ENCODE measurements at places on chromosomes 4 and X. TPM values are rescaled to one million over a fixed set of nuclear protein-coding genes. Genes with fewer than 3 reads are reported as not detected.

- H3K27me3 ChIP-seq = no peaks in the 10 kb centered on the region
- no peak overlapping the region for H3K27ac ChIP-seq
- H3K4me1 ChIP-seq = no peaks in the 10 kb centered on the region
- H3K4me3 ChIP-seq = no peak overlapping the region
- no peaks in the 10 kb centered on the region for H3K36me3 ChIP-seq
Observed at GRCh38 chrX:122982521-122982920, 201.6 kb upstream of the GRIA3 start.

- no peak for DNase-seq
- no peaks in the 10 kb centered on the region for H3K27me3 ChIP-seq
- no peak overlapping the region for H3K27ac ChIP-seq
- H3K4me1 ChIP-seq = peaks cover 16% of the 10 kb centered on the region
- no peaks in the 10 kb centered on the region for H3K36me3 ChIP-seq
Observed at GRCh38 chr4:99968330-99968729, 18.3 kb upstream of the H2AZ1 start.

The BGN gene
- not detected for total RNA-seq

The ASMT gene
- total RNA-seq = 0.51 TPM

The SSX4B gene
- not detected for total RNA-seq

DNA sequence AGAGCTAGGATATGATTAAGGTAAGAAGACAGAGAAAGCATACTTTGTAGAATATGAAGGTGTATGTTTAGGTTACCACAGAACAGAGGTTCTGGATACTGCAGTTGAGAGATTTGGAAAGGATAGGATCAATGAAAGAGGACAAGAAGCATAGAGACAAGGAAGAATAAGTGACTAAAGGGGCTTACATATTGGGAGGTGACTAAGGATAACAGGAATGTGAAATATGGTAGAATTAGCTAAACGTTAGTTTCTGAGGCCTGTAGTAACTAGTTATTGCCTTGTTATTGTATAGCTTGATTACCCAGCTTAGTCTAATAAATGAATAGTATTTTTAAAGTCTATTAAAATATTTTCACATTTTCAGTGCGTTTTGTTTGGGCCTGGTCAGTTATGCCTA lies 38.2 kb downstream of the CENPI start:
- DNase-seq = no peak
- no peak overlapping the region for H3K27ac ChIP-seq
- H3K4me3 ChIP-seq = no peak overlapping the region
- H3K36me3 ChIP-seq = peaks cover 34% of the 10 kb centered on the region
- no peaks in the 10 kb centered on the region for H3K27me3 ChIP-seq

DNA sequence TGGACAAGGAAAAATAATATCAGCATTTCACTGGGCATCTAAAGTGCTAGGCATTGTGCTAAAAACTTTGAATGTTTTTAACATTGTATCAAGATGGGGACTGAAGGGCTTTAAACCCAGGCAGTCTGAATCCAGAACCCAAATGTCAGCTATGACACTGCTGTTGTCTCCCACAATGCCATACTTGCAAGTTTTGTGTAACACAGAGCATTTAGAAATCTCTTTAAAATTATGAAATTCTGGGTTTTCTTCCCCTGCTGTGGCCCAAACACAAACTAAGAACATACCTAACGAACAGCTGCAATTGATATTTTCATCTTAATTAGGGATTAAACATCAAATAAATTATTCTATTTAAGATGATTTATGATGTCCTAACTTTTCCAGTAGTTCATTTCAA lies 66.8 kb upstream of the LSM6 start:
- peaks cover 5% of the 10 kb centered on the region for H3K4me1 ChIP-seq
- no peak overlapping the region for H3K4me3 ChIP-seq

- H3K27me3 ChIP-seq = no peaks in the 10 kb centered on the region
- no peaks in the 10 kb centered on the region for H3K4me1 ChIP-seq
- no peaks in the 10 kb centered on the region for H3K36me3 ChIP-seq
Observed at GRCh38 chr4:174873931-174874330, 44.2 kb upstream of the ADAM29 start.

DNA sequence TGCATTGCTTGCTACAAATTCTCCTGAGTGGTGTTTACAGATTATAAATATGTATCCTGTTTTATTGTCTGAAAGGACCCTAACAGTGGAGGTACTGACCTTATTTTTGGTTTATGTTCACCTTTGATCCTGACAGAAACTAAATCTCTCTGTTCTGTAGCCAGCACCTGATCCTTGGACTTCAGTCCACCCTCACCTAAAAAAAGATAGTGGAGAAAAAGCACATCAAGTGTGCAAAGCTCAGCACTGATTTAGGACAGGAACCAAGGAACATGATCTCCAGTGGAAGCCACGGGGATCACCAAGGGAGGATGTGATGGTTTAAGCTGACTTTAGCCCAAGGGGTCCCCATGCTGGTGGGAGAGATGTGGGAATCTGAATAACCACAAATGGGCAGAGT lies 22.3 kb upstream of the C4orf54 start:
- peaks cover 26% of the 10 kb centered on the region for H3K27me3 ChIP-seq
- no peak overlapping the region for H3K27ac ChIP-seq
- no peak for DNase-seq

The MAGEC2 gene
- total RNA-seq = not detected

DNA sequence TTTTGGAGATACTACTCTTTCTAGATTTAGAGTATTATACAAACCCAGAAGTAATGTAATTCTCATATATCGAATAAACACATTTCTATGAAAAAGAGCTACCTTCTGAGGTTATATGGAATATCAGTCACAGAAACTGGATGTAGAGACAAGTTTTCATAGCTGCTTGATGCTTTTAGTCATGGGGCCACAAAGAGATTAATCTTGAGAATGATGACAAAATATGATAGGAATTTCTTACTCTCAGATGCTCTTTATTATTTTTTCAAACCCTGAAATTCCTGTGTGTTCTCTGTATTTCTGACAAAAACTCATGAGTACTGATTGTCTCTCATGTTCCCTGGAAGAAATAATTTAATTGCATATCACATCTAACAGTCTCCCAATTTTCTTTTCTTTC lies 662.5 kb downstream of the RAPGEF2 start:
- H3K4me1 ChIP-seq = no peaks in the 10 kb centered on the region
- H3K36me3 ChIP-seq = no peaks in the 10 kb centered on the region
- H3K27me3 ChIP-seq = no peaks in the 10 kb centered on the region
- no peak overlapping the region for H3K27ac ChIP-seq
- H3K4me3 ChIP-seq = no peak overlapping the region
- no peak for DNase-seq

DNA sequence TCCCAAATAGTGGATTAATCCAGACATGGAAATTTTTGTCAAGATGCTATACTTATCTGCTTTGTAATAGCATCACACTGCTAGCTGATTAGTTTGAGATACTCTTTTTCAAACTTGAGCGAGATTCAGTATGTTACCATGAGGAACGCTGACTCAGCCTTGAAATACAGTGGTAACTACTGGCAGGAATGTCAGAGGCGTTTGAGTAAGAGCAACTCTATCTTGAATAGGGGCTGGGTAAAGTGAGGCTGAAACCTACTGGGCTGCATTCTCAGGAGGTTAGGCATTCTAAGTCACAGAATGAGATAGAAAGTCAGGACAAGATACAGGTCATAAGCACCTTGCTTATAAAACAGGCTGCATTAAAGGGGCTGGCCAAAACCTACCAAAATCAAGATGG lies 2519.6 kb downstream of the ARAP2 start:
- H3K4me3 ChIP-seq = no peak overlapping the region
- H3K4me1 ChIP-seq = no peaks in the 10 kb centered on the region
- DNase-seq = no peak
- no peaks in the 10 kb centered on the region for H3K27me3 ChIP-seq
- H3K27ac ChIP-seq = no peak overlapping the region
